Fibroblast of lung (primary cell): ENCODE measurements at places on chromosomes 2 and 18. TPM values are rescaled to one million over a fixed set of nuclear protein-coding genes. Genes with fewer than 3 reads are reported as not detected.

RAB17 gene
- total RNA-seq: 0.17 and 0.26 TPM in 2 replicates

TYW5 gene
- 7.4 and 10.1 TPM in 2 replicates for total RNA-seq

MYO7B gene
- under 0.01 TPM in 1 of 2 replicates, not detected in the other for total RNA-seq

PGAP1 gene
- 8.2 and 12.1 TPM in 2 replicates for total RNA-seq

ALLC gene
- not detected in 2 replicates for total RNA-seq

LBX2 gene
- 1.5 and 3.0 TPM in 2 replicates for total RNA-seq

TNFRSF11A gene
- total RNA-seq: 0.26 and 0.66 TPM in 2 replicates

SH3YL1 gene
- 28.5 and 36.5 TPM in 2 replicates for total RNA-seq

CTLA4 gene
- not detected in 2 replicates for total RNA-seq

CTNNA2 gene
- not detected in 2 replicates for total RNA-seq

LYG2 gene
- not detected in 2 replicates for total RNA-seq

MARCHF7 gene
- 90.1 and 97.1 TPM in 2 replicates for total RNA-seq

TTC39C gene
- 32.0 and 32.6 TPM in 2 replicates for total RNA-seq

ANKRD39 gene
- total RNA-seq: 4.6 and 5.3 TPM in 2 replicates

CDH20 gene
- total RNA-seq: 0.26 TPM in 1 of 2 replicates, not detected in the other

TMEM247 gene
- total RNA-seq: not detected in 2 replicates

ST6GAL2 gene
- not detected in 2 replicates for total RNA-seq

CNTNAP5 gene
- total RNA-seq: not detected in 2 replicates

CD302 gene
- 9.4 and 15.9 TPM in 2 replicates for total RNA-seq

IL36B gene
- total RNA-seq: not detected in 2 replicates

HOXD10 gene
- not detected in 2 replicates for total RNA-seq

POTEJ gene
- total RNA-seq: not detected in 2 replicates

PRR30 gene
- total RNA-seq: not detected in 2 replicates

PLB1 gene
- total RNA-seq: 1.3 and 1.8 TPM in 2 replicates

SLC5A7 gene
- not detected in 2 replicates for total RNA-seq

SPHKAP gene
- not detected in 2 replicates for total RNA-seq
